NCI-H1105 (cell line): ENCODE measurements at places on chromosomes 7 and 10.

DNA sequence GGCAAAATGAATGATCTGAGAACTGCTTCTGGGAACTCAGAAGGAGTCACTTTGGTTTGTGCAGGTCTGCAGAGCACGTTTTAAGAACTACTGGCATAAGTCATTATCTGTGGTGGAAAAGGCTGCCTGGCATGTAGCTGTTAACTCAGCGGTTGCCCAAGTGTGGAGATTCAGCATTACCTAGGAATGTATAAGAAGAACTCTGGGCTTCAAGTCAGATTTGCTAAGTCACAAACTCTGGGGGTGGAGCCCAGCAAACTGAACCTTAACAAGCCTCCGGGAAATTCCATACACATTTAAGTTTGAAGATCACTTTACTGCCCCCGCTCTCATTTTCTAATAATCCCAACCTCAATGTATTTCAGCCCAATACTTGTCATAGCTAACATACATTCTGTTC, 31.1 kb downstream of the PLXDC2 start:
- no peak for DNase-seq

DNA sequence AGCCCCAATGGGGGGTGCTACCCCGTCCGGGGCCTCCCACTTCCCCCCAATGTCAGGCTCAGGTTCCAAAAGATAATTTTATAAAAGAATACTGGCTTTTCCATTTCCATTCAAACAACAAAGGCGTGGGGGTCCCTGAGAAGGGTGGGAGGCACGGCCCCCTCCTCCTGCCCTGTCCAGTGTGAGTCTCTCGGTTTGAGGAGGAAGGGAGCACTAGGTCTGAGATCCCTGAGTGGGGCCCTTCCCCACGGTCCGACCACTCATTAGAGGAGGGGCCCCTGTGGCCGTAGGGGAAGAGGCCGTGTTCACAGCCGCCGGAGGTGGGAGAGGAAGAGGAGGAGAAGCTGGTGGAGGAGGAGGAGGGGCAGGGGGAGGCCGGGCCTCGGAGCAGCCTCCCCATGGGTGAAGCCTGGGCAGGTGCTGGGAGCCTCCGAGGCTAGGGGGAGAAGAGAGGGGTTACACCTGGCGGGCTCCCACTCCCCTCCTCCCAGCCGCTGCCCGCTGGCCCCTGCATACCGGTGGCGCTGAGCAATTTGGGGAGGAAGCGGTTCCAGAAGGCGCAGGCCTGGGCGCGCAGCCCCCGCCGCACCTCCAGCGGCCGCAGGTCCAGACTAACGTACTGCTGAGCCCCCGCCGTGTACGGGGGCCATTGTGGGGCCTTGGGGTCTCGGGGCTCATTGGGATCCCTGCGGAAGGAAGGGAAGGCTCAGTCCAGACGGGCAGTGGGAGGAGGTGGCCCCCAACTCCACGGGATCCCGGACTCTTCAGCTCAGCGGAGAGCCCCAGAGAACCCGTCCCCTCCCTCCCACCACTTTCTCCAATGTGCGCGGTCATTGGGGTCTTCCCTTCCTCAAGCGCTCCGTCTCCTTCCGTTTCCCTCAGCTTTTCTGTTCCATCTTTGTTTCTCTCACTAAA, 1.4 kb upstream of the UFSP1 start:
- no peak for DNase-seq

DNA sequence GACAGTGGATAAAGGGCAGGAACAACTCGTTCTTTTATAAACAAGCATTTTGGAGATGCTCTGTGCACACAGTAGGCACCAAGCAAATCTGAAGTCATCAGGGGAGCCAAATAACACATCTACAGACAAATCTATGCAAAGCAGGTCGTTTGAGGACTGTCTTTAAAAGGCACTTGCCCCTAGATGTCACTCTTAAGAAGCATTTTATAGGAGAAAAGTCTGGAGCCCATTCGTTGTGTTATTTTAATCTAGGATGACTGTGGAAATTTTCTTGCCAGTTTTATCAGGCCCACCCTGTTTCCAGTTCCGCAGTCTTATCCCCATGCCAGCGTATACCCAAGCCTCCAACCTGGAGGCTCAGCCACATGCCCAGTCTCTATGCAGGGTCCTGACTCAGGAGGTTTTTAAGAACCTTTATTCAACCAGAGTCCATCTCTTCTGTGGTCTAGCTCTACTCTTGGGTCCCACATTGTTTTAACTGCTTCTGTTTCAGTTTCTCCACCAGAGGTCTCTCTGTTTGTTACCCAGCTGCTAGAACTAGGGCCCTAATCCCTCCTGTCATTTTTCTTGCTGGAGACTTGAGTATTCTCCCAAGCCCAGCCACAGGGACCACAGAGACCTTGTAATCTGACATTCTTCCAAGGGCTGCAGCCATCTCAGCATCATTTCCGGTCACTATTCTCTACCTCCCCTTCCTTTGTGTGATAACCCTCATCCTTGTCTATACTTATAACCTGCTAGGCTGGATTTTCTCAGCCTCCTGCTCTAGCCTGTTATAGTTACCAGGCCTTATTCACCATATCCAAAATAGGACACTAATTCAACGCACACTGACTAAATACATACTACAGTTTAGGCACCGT, 26.7 kb downstream of the PIK3CG start:
- DNase-seq: peak; percentile 68

- DNase-seq: no peak
These were observed 3.0 kb downstream of the IRF5 start for GRCh38 chr7:128940494-128941322.

- DNase-seq: no peak
These were observed 84.5 kb downstream of the AOAH start for GRCh38 chr7:36639826-36640225.

DNA sequence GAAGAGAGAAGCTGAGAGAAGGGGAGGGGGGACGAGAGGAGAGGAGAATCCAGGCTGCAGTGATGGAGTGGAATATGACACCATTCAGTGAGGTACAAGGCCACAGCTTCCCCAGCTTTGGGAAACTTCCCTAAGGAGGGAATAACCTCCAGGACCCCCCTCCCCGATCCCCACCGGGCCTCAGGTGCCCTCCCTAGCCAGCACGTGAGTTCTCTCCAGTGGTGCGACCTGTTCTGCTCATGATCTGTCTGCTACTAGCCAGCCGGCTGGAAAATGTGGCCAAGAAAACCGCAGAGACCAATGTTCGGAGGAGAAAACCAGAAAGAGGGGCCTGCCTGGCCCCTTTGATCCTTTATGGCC, 39.9 kb upstream of the AGK start:
- DNase-seq: no peak

- no peak for DNase-seq
These were observed 56.5 kb upstream of the ORC5 start for GRCh38 chr7:104264285-104264684.

DNA sequence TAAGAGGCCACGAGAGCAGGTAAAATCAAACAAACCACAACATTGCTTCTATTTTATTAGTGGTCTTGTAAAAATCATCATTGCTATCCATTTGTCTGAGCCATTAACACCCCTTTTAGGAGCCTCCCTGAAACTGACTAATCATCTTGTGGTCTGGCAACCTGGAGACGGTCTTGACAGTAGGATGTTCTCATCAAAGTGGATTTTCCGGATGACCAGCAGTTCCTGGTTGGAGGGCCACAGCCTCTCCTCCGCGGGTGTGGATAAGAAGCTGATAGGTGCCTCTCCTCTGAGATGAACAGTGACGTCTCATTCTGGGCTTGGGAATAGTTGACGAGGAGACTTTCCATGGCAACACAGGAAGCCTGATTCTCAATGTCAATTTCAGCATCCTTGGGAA, 490.7 kb downstream of the TYW1 start:
- DNase-seq: no peak

GRCh38 chr7:50709151-50709550, 73.5 kb downstream of the GRB10 start:
- no peak for DNase-seq

- no peak for DNase-seq
These were observed 13.2 kb upstream of the ZNF862 start for GRCh38 chr7:149824748-149825566.
